RKO (cell line): ENCODE measurements at places on chromosomes 16 and 17.

DNA sequence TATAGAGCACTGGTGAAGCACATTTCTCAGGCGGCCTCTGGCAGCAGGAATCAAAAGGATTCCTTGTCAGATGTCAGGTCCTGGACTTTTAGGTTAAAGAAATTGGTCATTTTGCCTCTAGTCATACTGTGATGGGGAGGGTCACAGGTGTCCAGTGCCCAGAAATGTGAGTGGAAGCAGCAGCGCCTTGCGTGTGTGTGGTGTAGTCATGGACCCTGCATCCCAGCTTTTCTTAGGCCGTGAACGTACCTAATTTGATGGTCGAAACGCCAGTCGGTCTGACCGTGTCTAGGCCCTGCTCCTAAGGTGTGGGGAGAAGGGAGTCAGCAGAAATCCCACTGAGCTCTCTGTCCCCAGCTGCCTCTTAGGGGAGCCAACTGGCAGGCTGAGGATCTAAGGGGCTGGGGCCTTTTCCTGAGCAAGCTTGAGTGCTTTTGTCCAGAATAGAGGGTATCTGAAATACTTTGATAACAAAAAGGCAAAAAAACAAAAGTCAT, 32.0 kb downstream of the POLR3E start:
- no peak for DNase-seq

GRCh38 chr17:51860954-51861561, 297.5 kb downstream of the CA10 start:
- no peak for DNase-seq

DNA sequence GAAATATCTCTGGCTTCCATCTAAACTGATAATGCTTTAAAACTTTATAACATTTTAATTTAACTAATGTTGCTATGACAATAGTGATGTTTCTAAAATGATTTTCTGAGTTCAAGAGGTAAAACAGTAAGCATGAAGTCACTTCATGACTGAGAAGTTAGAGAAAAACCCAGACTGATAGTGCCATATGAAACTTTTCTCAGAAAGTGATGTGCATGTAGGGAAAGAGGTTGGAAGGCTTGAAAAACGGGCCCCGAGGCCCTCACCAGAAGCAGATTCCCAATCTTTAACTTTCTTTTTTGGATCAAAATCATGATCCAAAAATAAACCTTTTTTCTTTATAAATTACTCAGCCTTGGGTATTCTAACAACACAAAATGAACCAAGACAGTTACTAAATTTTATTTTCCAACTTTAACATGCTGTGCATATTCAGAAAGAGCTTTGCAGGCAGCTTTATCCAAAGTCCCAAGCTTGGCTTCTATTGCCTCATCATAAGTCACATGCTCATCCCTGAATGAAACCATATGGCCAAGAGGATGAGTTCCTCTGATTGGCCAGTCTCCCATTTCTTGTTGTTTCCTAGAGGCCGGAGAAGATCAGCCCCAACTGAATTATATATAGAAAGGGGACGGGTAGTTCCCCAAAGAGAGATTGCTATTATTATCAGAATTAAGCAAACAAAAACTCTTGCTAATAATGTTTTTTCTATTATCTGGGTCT, 357.6 kb upstream of the SALL1 start:
- DNase-seq, result no peak

GRCh38 chr16:82741073-82741615, 114.4 kb downstream of the CDH13 start:
- DNase-seq, result no peak

GRCh38 chr16:57134982-57135381, 42.6 kb downstream of the CPNE2 start:
- no peak for DNase-seq

DNA sequence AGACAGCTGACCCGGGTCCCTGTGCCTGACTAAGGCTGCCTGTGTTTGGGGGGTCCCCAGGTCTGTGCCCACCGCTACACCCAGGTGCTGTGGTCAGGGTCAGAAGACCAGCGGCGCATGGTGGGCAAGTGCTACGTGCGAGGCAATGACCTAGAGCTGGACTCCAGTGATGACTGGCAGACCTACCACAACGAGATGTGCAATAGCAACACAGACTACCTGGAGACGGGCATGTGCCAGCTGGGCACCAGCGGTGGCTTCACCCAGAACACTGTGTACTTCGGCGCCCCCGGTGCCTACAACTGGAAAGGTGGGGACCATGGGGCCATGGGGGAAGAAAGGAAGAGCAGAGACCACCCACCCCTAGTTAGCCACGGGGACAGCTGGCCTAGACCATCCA, 12.1 kb downstream of the ITGA3 start:
- DNase-seq, result no peak

DNA sequence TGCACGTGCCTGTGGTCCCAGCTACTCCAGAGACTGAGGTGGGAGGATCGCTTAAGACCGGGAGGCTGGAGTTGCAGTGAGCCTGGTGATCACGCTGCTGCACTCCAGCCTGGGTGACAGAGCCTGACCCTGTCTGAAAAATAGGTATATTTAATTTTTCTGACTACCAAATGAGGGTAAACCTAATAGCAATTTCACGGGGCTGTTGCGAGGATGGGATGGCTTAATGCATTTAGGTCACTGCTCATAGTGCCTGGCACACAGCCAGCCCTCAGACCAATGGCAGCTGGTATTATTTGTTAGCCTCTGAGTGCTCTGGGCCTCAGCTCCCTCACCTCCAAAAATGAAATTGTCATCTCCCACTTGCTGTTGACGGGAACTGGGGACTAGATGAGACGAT, 5.9 kb upstream of the CDIP1 start:
- no peak for DNase-seq

GRCh38 chr16:78376452-78376851, 277.0 kb downstream of the WWOX start:
- no peak for DNase-seq
